ENCODE measurements at places on chromosomes 4 and X. TPM values are rescaled to one million over a fixed set of nuclear protein-coding genes. Genes with fewer than 3 reads are reported as not detected.

Gene TRPC5OS
- total RNA-seq: not detected

Gene MAGEA10
- not detected for total RNA-seq

Gene ZNF732
- total RNA-seq: 0.33 TPM

Gene EVC2
- 15.9 TPM for total RNA-seq

Gene PLS3
- total RNA-seq: 223 TPM

Gene ANK2
- 95.1 TPM for total RNA-seq

Gene HTT
- total RNA-seq: 41.8 TPM

Gene SSX2B
- total RNA-seq: not detected

Gene BEND4
- not detected for total RNA-seq

Gene KIT
- 0.50 TPM for total RNA-seq

Gene POLA1
- total RNA-seq: 9.2 TPM

- peak; percentile 16 for DNase-seq
Observed at GRCh38 chrX:1380672-1381233, 11.2 kb downstream of the SLC25A6 start.

DNA sequence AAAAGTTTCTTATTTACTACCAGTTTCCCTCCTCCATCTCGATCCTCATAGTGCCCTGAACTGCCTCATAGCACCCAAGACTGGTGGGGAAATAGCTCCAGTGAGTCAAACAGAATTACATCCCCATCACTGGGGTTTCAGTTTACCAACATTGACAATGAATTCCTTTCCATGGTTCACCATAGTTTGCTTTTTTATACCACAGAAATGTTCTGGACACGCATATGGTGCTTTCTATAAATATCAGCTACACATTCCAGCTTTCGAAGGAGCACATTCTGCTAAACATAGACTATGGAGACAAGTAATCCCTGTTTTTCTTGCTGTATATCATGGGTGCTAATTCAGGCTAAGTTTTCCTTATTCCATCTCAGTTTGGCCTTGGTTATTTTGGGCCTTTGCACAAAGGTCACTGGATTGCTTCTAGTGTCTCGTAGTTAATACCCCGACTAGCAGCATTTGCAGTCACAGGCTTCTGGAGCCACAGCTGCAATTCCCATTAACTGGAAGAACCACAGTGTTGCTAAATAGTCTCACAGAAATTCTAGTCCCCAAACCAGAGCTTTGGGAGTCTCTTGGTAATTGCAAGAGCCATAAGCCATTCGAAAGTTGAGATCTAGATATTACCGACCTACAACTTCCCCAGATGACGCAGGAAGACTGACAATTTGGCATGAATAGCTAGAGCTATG is 53.4 kb upstream of the TRPC3 start:
- peak; percentile 85 for DNase-seq

- DNase-seq: no peak
Observed at GRCh38 chrX:45718676-45719075, 518.0 kb upstream of the DIPK2B start.

DNA sequence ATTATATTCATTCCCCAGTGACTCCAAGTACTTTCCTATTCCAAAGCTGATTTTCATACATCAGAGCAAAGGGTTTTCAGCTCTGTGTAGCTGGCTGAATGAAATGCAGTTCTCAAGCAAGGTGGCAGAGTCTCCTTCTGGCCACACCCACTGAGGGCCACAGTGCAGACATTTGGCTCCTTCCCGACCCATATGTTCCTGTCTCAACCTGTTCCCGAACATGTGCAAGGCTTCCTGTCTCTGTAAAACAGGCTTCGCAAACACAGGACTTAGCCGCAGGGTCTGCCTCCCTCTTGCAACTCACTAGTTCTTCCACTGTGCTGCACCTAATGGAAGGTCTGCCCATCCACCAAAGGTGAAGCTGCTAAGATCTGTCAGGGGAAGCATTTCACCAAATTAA is 249.2 kb downstream of the MID1IP1 start:
- DNase-seq: no peak

- no peak for DNase-seq
Observed at GRCh38 chrX:107273795-107274194, 67.4 kb downstream of the DNAAF6 start.

- no peak for DNase-seq
Observed at GRCh38 chr4:125527681-125528080, 212.9 kb downstream of the FAT4 start.

DNA sequence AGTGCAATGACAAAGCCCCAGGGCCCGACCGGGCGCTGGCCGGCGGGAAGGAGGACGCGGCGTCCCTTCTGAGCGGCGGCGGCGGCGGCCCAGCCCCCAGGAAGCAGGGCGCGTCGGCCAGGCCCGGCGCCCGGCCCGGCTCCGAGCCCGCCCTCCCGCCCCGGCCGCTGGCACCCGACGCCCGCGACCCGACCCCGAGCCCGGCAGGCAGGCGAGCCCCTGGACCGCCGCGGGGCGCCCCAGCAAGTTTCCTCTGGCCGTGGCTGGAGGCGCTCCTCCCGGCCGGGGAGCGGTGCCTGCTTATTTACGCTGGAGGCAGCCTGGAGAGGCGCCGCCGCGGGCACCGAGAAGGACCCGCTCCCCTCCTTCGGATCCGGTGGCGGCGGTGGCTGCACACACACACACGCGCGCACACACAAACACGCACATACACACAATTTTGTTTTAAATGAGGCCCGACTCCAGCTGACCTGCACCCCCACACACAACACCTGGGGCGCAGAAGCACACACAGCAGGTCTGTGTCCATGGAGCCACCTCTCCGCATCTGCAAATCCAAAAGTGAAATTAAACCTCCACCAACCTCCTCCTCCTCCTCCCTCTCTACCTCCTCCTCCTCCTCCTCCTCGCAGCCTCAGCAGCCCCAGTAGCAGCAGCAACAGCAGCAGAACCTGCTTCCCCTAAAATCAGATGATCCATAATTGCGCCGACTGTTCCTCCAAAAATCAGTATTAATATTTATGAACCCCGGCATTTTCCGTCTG is 669 bp downstream of the IRF2 start:
- peak; percentile 44 for DNase-seq

DNA sequence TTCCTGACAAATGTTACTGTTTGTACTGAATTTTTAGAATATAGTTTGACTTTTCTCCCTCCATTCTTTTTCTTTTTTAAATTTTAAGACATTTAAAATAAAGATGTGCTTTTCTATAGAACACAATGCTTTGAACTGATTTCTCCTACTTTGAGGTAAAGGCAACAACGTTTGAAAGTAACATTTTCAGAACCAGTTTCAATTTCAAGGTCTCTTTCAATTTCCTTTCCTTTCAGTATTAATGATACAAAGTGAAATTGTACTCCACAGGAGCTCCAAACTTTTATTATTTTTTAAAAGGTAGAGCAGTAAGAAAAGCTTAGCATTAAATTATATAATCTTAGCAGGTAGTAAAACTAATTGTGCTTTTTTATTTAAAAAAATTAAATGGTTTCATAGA is 54.9 kb downstream of the NDST4 start:
- DNase-seq: no peak

DNA sequence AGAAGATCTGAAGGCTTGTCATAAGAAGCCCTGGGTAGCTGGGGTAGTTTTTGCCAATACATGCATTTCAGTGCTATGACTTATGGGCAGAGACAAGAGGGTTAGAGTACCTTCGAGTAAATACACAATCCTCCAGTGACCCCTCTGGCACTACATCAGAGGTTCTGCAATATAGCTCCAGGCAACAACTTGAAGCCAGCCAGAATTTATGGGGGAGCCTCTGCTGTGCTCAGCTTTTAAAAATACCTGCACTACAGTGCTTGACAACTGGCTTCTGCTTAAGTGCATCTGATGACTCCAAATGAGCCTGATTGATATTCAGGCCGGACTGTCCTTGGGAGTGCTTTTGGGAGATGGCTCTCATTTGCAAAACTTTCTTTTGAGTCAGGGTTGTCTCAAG is 44.9 kb upstream of the SMAD1 start:
- no peak for DNase-seq

DNA sequence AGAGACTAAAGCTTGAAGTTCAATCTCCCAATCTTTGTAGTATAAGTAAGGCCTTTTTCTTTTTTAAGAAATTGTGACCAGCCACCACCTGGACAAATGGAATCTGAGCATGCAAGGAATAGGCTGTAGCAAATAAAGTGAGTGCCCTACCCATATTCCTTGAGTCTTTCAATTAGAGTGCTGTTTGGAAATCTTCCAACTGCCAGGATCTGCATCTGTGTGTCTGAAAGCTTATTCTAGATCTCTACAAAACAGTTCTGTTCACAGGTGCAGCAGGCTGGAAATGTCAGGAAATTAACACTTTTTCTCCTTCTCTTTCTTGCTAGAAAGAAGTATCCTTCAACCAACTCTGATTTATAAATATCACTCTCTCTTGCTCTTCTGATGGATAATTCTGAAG is 76.7 kb upstream of the NDST3 start:
- no peak for DNase-seq

DNA sequence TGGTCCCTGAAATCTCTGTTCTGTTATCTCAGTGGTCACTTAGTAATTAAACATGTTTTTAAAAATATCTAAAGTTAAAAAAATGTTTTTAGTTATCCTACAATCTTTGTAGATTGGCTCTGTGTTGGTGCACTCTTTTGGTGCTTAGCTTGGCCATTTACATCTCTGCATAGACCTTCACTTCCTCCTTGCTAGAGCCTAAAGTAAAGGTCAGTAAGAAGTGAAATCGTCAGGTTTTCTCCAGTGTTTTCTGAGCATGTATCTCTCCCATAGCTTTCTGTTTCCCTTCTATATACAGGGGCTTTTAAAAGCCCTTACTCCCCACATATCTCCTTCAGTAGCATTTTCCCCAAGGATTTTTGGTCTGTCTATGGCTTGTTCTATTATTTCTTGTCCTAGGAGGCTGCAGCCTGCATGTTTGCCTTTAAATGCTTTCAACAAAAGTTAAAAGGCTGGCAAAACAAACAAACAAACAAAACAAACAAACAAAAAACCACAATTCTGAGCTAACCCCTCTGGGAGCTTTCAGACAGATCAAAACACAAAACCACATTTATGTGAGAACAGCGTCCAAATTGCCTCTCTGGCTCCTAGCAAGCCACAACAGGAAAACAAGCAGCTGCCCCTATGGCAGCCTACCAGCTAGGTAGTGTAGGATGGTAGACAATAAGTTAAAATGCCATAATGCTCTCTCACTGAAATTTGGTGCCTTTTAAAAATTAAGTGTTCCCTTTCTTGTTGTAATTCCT is 27.3 kb upstream of the GPRASP2 start:
- no peak for DNase-seq

DNA sequence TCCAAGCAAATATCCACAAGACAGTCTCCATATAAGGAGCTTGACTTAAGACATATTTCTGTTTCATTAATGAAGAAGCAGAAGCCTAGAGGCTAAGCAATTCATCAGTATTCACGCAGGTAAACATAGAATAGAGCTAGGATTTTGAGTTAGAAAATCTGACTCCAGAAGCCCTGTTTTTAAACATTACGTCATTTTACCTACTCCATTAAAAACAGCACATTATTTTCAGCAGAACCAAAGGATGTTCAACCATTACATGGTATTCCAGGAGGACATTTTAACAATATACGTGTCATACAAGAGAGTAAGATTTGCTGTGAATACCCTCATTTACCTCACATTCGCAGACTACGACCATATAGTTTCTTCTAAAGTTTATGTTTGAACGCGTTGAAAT is 403.3 kb upstream of the TRAM1L1 start:
- DNase-seq: no peak

DNA sequence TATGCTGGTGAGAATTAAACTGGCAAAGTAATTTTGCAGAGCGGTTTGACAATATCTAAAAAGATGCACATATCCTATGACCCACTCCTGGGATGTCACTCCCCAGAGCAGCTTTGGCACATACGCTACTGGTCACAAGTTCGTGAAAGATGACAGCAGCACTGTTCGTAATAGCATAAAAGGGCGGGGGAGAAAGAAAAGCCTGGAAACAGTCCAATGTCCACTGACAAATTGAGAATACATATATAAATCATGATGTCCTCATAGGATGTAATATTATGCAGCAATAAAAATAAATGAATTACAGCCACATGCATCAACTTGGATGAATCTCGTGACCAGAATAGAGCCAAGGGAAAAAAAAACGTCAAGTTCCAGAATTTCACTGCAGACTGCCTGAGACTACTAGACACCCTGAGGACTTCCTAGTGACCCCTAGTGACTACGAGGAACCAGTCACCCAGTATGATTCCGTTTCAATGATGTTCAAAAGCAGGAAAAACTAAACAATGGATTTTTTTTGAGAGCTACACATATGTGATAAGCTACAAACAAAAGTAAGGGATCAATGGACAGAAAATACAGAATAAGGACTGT is 1.8 kb downstream of the PCSK1N start:
- DNase-seq: peak; percentile 7

GRCh38 chr4:112279025-112279881 is 6.5 kb downstream of the TIFA start:
- DNase-seq: no peak

- no peak for DNase-seq
Observed at GRCh38 chrX:8377041-8377440, 87.6 kb upstream of the VCX3B start.

- no peak for DNase-seq
Observed at GRCh38 chr4:154441982-154442381, 49.6 kb downstream of the DCHS2 start.

DNA sequence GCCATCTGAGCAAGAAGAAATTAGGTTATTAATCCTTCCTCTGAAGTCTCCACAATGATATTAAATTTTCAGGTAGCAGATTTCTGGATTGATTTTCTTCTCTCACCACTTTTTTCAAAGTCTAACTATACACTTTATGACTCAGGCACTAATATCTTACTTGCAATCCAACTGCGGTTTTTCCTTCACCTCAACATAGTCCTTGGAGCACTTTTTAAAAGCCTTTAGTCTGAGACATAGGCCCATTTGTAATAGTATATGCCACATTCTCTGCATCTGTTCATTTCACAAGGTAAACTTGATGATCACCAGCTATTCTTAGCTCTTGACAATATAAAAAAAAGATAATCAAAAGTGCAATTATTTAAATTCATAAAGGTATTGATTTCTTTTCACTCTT is 55.9 kb upstream of the EDNRA start:
- DNase-seq: no peak

DNA sequence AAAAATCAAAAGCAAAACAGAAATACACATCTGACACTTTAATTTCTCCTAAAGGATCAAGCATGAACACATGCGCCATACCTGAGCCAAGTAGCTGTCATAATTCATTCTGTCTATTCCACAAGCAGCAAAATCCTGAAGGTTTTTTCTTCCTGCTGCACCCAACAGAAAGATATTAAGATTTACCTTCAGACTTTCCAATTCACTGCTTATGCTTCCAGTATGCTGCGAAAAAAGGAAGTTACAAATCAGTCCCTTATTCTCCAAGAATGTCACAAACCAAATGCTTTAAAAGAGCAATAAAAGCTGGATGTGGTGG is 29.2 kb upstream of the FGFBP2 start:
- DNase-seq: no peak

DNA sequence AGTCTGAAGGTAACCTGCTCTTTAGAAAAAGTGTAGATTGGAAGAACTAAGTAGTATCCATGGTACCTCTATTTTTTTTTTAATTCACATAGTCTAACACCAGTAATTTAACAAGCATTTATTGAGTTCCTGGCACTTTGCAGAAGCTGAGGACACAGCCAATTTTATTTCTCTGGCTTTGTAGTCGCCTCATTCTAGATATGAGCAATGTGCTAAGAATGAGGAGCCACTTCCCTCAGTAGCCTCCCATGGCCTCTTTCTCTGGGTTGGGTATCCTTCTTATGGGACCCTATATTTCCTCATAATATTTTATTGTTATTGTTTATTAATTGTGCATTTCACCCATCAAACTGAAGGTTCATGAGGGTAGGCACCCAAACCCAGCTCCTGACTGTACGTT is 67.6 kb downstream of the ENPEP start:
- DNase-seq: peak; percentile 33

Data from fibroblast of lung (primary cell).